ENCODE measurements at places on chromosomes 11 and 22.

DNA sequence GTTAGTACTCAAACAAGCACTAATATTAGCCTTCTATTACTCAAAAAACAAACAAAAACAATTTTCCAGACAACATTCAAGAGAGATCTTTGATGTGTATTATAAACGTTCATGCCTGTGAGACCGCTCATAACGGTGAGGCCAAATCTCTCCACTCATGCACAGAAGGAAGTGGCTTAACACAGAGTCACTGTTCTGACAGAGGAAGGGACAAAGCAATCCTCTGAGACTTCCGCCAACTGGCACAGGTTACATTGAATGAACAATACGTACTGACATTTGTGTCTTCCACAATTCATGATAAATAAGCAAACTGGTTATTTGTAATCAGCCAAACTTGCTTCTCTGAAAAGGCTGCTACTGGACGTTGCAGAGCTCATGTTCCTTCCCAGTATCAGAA lies 30.5 kb downstream of the CHKA start:
- DNase-seq, result no peak

DNA sequence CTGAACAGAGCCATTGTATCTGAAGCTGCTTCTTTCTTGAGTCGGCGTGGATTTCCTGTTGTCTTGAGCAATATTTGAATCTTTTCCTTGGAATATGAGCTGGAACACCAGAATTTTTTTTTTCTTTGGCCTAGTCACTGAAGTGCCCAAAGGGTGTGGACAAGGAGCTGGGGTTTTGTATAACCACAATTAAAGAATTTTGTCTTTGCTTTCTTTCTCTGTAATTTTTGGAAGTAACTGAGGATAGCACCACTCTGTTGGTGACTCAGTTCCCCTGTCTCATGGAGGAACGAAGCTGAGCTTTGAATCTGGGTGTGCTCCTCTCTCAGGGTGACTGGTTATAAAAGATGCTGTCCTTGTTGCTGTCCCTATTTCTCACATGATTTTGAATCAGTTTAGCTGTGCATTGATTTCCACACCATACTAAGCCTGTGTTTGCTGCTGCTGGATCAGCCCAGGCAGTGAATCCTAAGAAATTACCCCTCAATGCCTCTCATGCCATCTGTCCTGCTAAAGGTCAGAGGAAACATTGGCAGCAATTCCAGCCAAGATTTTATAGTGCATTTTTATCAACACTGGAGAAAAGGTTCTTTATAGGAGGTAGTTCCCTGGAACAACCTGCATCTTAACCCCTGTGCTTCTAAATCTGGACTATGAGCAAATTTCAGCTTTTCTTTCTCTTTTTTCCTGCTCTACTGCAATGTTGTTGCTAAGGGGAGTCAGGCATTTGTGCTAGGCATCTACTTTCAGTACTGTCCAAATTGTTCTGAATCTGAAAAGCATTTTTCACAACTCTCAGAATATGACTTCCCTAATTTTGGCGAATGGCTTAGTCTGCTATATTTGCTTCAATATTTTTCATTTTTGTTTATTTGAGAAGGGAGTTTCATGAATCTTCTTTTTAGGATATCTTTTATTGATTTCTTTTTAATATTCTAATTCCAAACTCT lies 540.8 kb downstream of the SOX6 start:
- no peak for DNase-seq

DNA sequence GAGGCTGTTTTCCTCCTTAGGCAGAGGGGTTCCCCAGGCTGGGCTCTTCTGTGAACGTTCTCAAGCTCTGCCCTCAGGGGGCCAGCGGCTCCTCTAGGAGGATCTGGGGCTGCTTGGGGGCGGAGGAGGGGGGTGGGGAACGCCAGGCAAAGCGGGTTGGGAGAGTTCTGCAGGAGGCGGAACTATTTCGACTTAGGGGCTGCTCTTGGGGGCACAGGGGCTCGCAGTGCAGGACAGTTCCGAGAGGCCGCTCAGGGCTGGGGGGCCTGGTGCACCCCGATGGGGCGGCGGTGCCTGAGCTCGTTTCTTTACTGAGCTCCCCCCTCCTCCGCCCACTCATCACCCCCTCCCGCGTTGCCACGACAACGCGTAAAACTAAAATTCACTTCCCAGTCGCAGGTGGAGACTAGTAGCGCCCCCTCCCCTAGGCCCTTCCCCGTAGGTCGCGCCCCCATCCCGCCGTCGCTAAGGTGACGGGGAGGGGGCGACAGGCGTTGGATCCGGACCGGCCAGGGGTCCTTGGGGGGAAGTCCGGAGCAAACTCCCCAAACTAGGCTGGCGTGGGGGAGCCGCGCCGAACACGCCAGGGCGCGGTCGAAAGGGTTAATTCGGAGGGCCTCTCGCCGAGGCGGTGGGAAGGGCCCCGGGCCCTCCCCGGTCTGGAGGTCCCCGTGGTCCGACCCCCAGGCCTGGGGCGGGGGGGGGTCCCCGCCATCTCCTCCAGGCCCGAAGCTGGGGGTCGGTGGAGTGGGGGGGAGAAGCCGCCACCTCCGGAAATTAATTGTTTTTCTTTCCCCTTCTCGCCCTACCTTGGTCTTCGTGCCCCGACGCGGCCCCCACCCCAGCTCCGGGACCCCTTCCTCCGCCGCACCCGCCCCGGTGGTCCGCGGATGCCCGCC lies 857 bp downstream of the SHANK3 start:
- DNase-seq, result no peak

GRCh38 chr22:43356881-43357280 lies 13.7 kb upstream of the SCUBE1 start:
- no peak for DNase-seq

- no peak for DNase-seq
These were observed 63.2 kb downstream of the SHISAL1 start for GRCh38 chr22:44249376-44250147.

- DNase-seq, result no peak
These were observed 2.7 kb upstream of the CBX6 start for GRCh38 chr22:38874529-38875222.

DNA sequence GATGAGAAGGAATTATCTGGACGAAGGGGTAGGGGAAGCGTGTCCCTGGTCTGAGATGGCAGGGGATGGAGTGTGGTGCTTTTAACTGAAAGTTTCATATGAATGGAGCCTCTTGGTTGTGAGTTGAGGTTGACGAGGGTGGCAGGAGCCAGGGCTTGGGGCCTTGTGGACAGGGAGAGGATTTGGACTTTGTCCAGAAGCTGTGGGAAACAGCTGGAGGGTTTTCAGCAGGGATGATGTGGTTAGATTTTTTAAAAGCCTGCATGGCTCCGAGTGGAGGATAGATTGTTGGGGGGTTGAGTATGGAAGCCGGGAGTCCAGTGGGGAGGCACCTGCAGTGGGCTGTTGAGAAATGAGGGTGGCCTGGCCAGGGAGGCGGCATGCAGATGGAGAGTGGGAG lies 24.8 kb downstream of the MYO7A start:
- no peak for DNase-seq

GRCh38 chr11:74777877-74778276 lies 29.2 kb downstream of the RNF169 start:
- DNase-seq, result no peak

DNA sequence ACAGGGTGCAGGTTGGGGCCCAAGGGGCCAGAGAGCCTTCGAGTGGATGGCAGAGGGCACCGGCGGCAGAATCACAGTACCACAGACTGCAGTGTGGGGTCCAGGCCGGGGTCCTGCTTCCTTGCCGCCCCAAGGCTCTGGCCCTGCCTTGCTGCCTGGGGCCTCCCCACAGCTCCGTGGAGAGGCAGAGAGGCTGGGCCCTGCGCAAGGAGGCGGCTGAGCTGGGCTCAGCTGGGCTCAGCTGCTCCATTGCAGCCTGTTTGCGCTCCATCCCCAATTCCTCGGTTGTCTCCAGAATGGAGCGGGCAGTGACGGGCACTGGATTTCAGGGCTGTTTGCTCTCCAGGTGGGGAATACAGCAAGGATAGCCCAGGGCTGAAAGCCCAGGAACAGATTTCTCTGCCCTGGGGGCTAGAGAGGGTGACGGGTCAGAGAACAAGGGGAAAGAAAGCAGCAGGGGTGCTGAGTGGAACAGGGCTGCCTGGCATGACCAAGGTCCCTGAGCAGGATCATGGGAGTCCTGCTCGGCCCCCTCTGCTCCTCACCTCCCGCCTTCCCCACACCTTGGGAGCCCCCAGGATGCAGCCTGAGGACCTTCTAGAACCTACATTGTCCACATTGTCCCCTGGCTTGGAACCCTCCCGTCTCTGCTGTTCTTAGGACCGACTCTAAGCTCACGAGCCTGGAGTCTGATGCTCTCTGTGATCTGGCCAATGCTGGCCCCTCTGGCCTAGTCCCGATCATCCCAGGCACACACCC lies 18.9 kb downstream of the MRGPRG start:
- DNase-seq, result no peak

GRCh38 chr11:81359476-81359875 lies 1374.2 kb downstream of the FAM181B start:
- no peak for DNase-seq

GRCh38 chr11:1573903-1574237 lies 1.8 kb upstream of the DUSP8 start:
- DNase-seq, result no peak
